ENCODE measurements at places on chromosomes 7 and 10.
A peak's percentile ranks its signal among the peaks of the same experiment; 100 is the strongest.

GRCh38 chr7:133853706-133854276 is 273.3 kb upstream of the LRGUK start:
- DNase-seq: peak; percentile 81

- no peak for DNase-seq
These were observed 1.4 kb downstream of the MYO1G start for GRCh38 chr7:44977304-44977958.

DNA sequence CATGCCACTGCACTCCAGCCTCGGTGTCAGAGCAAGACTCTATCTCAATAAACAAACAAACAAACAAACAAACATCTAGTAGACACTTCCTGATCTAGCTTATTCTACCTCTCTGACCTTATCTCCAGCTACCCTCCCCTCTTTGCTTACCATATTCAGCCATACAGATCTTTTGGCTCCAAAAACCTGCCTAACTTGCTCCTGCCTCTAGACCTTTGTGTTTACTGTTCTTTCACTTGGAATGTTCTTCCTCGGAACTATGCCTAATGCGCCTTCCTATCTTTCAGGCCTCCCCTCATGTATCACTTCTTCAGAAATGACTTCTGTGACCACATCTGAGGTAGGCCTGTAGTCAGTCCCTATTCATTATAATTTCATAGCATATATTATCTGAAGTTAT is 20.3 kb upstream of the WNT8B start:
- no peak for DNase-seq

GRCh38 chr7:155517452-155517851 is 28.9 kb downstream of the CNPY1 start:
- DNase-seq: no peak

DNA sequence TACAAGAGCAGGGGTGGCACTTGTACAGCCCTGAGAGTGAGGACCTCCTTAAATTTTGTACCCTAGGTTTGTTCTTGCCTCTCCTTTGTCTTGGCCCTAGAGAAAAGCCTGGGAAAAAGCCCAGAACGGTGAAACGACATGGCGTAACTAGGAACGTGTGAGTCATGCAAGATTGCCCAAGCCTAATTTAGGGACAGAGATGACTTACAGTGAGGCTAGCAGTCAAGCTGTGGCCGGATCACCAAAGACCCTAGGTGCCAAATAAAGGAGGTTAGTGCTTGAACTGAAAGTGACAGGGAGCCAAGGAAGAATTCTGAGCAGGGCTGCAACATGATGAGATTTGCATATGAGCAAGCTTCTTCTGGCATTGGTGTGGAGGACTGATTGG is 25.1 kb downstream of the TBXAS1 start:
- DNase-seq: peak; percentile 30

GRCh38 chr10:62616885-62617590 is 187.5 kb upstream of the ADO start:
- DNase-seq: no peak

DNA sequence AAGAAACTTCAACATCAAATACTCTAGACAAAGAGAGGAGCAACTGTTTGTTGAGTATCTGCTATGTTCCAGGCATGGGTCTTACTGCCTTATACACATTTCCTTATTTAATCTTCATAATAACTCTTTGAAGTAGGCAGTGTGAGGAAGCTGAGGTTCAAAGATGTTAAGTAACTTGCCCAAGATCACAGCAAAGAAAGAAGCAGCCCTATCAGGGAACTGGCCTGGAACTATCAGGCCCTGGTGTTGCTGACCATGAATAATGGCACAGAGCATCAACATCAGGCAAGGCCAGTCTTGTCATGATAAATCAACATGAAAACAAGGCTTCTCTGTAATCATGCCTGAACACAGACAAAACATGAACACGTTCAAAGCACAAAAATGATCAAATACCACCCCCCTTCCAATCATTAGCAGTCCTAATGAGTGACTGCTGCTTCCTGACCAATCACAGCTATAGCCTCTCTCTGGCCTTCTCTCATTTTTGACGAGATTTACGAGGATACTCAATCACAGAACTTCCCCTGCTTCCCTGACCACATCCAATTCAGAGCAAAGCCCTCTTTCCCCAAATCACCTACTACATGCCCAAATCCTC is 2.3 kb downstream of the GSDME start:
- no peak for DNase-seq

- no peak for DNase-seq
These were observed 36.5 kb downstream of the RAPGEF5 start for GRCh38 chr7:22320416-22320815.

GRCh38 chr7:151128144-151128543 is 39.4 kb downstream of the GBX1 start:
- no peak for DNase-seq

GRCh38 chr7:12519682-12520009 is 50.9 kb upstream of the SCIN start:
- DNase-seq: no peak

- DNase-seq: no peak
These were observed 150.7 kb upstream of the RSU1 start for GRCh38 chr10:16967866-16968415.

- no peak for DNase-seq
These were observed 434.3 kb upstream of the AKR1E2 start for GRCh38 chr10:4391683-4392082.

DNA sequence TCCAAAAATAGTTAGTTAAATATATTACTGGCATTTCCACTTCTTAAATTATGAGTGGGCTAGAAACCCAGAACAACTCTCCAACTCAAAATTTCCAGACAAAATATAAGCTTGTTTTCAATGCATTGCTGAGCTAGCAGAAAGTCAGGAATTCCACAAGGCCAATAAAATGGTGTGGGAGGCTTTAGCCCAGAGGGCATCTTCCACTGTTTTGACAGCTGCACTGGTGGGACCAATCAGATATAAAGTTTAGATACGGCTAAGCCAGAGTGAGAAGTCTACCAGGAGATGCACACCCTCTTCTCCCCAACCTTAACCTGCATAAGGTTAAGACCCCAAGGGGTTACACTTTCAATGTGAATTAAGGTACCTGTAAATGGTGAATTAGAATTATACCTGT is 76.6 kb downstream of the AMPH start:
- no peak for DNase-seq

DNA sequence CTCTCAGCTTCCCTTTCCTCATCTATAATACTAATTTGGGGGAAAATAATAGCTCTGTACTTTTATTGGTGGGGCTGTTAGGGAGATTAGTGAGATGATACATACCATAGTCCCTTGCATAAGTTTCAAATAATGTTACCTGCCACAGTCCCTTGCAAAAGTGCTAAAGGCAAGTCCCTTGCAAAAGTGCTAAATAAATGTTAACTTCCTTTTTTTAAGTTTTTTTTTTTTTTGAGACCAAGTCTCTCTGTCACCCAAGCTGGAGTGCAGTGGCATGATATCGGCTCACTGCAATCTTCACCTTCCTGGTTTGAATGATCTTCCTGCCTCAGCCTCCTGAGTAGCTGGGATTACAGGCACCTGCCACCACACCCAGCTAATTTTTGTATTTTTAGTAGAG is 43.4 kb upstream of the SRGN start:
- DNase-seq: no peak

DNA sequence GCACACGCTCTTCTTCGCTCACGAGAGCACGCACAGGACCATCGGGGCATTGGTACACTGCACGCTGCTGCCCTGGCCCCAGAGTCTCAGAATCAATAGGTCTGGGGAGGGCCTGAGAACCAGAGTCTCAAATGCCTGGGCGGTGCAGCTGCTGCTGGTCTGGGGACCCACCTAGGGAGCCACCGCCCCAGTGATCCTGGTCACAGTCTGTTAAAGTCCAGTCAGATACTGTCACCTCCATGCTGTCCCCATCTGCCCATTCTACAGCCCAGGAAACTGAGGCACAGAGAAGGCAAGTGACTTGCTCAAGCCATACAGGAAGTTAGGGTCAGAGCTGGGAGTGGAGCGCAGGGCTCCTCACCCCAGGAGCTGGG is 38.0 kb downstream of the ZCCHC24 start:
- DNase-seq: no peak

DNA sequence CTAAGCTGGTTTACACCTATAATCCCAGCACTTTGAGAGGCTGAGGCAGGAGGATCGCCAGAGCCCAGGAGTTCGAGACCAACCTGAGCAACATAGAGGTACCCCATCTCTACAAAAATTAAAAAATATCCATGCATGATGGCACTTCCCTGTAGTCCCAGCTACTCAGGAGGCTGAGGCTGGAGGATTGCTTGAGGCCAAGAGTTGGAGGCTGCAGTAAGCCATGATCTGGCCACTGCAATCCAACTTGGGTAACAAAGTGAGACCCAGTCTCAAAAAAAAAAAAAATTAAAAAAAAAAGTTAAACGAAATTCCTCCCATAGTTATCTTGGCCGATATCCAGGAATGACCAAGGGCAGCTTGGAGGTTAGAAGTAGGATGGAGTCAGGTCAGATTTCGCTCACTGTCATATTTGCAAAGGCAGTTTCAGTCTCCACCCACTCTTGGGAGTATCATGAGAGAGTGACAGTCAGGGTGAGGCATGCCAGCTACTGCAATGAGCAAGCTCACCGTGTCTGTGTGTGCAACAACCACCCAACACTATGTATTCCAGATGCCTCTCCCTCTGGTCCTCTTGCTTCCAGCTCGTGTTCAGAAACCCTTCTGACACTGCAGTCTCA is 6.0 kb upstream of the ZDHHC4 start:
- no peak for DNase-seq

GRCh38 chr7:99539213-99539811 is 12.6 kb downstream of the FAM200A start:
- no peak for DNase-seq

- DNase-seq: no peak
These were observed 112.8 kb downstream of the BUB3 start for GRCh38 chr10:123266971-123267370.

All from T1000 (cell line).